ENCODE measurements at places on chromosomes 1 and 21.

GRCh38 chr1:210700511-210700910, 371.8 kb downstream of the HHAT start:
- no peak for DNase-seq

- DNase-seq: no peak
Observed at GRCh38 chr1:118661769-118662320, 326.3 kb downstream of the TBX15 start.

DNA sequence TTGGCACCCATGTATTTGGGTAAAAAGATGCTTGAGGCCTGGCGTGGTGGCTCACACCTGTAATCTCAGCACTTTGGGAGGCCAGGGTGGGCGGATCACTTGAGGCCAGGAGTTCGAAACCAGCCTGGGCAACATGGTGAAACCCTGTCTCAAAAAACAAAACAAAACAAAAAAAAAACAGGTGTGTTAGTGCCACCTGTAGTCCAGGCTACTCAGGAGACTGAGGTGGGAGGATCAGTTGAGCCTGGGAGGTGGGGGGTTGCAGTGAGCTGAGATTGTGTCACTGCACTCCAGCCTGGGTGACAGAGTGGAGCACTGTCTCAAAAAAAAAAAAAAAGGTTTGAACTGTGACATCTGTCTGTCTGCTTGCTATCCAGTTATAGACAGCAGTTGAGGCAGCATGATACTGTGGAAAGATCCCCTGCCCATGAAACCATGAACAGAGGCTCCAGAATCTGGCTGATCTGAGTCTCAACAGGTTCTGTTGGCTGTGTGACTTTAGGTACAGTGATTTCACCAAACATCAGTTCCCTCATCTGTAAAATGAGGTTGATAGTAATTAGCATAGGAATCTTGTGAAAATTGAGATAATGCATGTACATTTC, 5.7 kb downstream of the DYRK1A start:
- DNase-seq: no peak

GRCh38 chr1:45569571-45569961, 14.3 kb upstream of the NASP start:
- DNase-seq: no peak

- DNase-seq: no peak
Observed at GRCh38 chr1:17957588-17958267, 149.9 kb upstream of the IGSF21 start.

GRCh38 chr1:39788758-39789570, at the start of gene BMP8B:
BMP8B (minus strand) TSS chr1:39788865; CDS start chr1:39788485, 380 bp downstream.
- DNase-seq: peak; percentile 41

- DNase-seq: no peak
Observed at GRCh38 chr21:33008333-33009051, 17.2 kb upstream of the OLIG2 start.

DNA sequence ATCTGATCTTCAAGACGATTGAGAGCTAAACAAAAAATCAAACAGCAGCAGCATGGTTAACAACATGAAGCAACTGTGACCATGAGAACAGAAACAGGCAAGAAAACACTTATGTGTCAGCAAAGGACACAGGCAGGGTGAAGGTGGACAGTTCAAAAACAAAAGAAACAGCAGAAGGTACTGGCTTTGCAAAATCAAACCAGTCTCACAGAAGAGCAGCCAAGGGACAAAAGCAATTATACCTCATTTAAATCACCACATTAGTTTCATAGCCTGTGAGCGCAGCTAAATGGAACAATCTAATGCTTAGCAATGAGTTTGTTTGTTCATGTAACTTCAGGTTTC, 59.1 kb downstream of the CAPN2 start:
- DNase-seq: no peak

DNA sequence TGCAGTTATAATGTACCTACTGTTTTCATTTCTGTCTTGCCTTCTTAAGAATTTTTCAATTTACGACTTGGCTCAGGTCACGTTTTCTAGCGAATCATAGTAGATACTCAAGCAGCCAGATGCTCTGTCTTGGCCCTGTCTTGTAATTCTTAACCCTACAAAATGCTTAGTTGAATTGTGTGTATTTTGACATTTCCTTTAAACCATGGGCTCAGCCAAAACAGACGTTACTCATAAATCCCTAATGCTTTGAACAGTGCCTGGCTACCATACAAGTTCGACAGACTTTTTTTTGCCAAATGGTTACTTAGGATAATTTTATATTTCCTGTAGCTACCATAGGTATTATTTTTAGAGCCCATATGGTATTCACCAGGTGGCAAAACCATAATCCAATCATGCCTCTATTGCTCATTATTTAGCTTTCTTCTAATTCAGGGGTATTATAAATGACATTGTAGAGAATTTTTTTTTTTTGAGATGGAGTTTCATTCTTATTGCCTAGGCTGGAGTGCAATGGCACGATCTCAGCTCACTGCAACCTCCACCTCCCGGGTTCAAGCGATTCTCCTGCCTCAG, 54.3 kb downstream of the KCNK1 start:
- no peak for DNase-seq

GRCh38 chr1:236133339-236133738, 9.0 kb upstream of the GPR137B start:
- DNase-seq: no peak

- peak; percentile 80 for DNase-seq
Observed at GRCh38 chr1:244046907-244047611, 4.0 kb upstream of the ZBTB18 start.

- DNase-seq: no peak
Observed at GRCh38 chr1:34478515-34479076, 276.3 kb upstream of the GJB5 start.

DNA sequence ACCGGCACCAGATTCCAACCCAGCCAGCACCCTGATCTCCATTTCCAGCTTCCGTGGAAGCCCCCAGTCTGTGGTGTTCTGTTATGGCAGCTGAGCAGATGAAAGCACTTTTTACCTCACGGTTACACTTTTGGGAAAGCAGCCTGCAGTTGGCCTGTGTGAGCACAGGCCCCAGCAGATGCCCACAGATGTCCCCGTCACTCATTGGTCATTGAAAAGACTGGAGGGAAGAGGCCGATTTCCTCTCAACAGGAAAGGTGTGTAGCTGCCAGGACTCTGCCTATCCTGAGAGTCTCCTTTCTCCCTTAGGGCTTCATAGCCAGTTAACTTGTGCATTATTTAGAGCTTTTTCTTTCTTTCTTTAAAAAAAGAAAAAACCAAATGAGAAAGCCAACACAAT, 123.0 kb downstream of the PCBP3 start:
- DNase-seq: no peak

DNA sequence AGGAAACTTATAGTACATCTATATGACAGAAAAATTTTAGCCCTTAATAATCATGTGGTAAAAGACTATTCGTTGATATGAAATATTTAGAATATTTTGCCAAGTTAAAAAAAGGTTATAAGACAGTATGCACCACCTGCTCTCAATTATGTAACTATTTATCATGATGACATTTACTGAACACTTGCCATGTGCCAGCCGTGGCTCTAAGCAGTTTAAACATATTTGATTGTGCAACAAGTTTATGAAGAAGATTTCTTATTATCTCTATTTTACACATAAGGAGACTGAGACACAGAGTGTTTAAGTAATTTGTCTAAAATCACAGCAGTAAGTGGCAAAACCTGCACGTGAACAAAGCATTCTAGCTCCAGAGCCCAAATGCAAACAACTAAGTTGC, 199.3 kb upstream of the JUN start:
- no peak for DNase-seq

GRCh38 chr1:95048317-95048716, 24.4 kb downstream of the ALG14 start:
- no peak for DNase-seq

- DNase-seq: no peak
Observed at GRCh38 chr1:9225411-9225785, 9.2 kb upstream of the H6PD start.

GRCh38 chr1:215380566-215380965, 186.5 kb upstream of the KCTD3 start:
- DNase-seq: no peak

DNA sequence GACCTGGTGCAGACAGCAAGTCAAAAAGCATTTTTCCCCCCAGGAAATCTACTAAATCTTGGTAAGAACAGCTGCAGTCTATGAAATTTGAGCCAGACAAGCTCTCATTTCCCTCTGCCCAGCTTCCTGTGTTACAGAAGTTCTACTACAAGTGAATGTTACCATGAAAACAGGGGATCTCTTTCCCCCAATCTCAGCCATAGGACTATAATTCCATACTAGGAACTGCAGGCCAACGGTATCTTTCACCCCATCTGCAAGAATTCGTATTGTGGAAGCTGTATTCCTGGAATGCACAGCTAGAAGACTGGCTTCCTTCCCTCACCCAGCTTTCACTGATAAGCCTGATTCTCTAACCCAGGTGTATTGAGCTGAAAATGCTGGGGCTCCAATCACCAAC, 1655.4 kb downstream of the BRINP3 start:
- DNase-seq: no peak

DNA sequence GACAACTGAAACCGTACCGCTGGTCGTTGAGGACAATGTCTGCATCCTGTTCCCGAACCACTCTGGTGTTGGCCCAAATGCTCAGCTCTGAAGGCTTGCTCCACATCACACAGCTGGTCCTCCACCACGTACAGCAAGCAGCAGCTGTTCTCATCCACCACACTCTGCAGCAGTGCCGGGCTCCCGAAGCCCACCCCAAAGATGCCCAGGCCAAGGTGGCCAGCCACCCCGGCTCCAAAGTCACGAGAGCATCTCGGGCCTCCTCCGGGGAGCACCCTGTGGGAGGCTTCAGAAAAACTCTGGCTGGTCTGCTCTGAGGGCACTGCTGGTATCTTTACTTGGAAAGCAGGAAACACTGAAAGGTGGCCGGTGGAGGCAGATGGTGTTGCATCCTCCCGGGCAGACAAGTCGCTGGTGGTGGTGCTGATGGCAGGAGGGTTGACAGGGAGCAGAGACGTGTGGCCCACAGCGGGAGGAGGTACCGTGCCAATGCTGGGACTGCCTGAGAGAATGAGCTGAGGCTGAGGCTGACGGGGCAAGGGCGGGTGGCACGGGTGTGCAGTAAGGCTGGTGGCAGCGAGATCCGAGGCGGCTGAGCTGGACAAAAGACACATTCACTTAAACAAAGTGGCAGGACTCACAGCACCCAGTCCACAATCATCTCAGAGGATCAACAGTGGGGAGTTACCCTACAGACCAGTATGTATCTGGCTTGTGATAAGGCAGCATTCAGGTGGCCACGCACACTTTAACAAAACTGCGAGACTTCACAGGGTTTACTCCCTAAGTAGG, 6.5 kb upstream of the CCDC27 start:
- DNase-seq: no peak

GRCh38 chr1:28601696-28602095, 9.6 kb downstream of the RAB42 start:
- DNase-seq: no peak

DNA sequence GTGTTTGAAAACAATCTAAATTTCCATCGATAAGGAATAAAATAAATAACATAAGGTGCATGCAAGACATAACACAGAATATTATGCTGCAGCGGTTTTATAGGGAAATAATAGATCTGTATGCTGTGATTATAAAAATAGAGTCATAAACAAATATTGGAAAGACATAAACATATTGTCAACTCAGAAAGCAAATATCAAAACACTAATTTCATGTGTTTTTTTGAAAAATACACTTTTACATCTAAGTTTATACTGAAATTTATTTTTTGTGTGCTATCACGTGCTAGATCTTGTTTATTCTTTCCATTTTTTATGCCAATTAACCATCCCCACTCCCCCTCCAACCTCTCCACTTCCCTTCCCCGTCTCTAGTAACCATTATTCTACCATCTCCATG, 9.4 kb downstream of the OR6K3 start:
- DNase-seq: no peak

DNA sequence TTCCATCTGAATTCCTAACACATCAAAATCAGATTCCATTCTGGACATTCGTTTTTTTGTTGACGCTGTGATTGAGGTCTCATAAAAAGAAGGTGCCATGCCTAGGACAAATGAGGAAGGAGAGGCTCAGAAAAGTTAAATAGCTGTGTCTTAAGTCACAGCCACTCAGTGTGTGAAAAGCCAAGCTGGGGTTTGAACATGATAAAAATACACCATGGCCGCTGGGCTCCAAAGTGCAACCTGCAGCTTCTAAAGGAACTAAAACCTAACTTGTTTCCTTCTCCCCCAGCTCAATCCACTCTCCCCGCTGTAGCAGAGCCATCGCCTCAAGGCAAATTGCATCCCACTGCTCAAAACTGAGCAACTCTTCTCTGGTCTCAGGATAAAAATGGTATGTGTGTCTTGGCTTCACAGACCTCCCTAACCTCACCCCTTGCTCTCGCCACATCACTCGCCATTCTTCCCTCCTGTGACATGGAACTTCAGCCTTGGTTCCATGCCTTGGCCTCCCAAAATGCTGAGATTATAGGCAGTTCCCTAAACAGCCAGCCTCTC, 22.1 kb upstream of the FAM20B start:
- no peak for DNase-seq

DNA sequence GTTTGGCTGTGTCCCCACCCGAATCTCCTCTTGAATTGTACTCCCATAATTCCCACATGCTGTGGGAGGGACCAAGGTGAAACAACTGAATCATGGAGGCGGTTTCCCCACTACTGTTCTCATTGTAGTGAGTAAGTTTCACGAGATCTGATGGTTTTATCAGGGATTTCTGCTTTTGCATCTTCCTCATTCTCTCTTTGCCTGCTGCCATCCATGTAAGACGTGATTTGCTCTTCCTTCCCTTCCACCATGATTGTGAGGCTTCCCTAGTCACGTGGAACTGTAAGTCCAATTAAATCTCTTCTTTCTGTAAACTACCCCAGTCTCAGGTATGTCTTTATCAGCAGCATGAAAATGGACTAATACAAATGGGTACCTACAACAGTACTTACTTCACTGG, 73.5 kb downstream of the PIK3R3 start:
- DNase-seq: no peak

DNA sequence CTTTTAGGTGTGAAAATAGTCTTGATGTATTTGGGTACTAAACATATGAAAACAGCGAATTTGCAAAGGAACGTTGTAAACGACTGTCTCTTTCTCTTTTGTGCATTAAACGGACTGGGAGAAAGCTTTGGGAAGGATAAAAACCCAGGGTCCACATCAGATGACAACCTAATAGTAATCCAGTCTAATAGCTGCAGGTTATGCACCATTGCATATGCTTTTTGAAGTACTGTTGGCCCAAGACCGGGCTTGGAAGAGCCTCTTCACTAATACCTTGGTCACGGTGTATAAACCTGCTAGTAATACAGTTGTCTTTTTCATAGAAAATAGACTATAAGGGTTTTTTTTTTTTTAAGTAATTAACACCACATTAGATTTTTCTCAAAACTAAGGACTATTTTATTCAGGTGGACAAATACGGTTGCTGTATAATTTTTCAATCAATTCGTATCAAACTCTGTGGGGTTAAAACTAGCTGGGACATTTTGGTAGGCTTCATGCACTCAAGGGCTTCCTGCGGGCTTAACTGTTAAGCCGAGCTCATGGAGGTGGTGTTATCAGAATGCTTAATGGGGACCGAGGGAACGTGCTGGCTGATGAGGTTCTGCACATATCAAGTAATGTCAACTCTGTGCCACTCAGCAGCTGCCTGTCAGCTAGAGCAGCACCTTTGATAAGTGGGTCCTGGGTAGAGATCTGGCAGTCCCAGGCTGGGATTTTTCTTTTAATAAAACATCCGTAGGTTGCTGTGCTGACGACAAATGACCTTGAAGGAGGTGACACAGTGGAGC, 2.1 kb downstream of the RYR2 start:
- DNase-seq: no peak
